Activated naive CD4-positive, alpha-beta T cell treated with anti-CD3 and anti-CD28 coated beads, Interleukin-2, amount 50 U/mL, for 16 hours (primary cell): ENCODE measurements at places on chromosomes 6 and 20.

- DNase-seq: no peak
Observed at GRCh38 chr6:149065658-149066556, 251.6 kb upstream of the TAB2 start.

DNA sequence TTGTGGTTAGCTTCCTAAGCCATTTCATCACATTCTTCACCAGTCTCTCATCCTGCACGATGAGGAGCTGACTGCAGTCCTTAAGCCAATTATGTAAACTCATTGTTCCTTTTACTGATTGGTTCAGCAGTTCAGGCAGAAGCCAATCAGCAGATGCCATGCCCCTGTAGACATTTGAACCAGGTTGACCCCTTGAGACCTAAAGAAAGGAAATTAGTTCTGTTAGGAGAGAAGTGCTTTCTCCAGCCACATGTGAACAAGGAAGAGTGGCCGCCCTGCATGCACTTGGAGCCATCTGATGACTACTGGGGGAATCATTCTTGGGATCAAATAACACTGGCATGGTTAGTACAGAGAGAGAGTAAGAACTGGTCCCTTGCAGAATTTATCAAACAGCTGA is 535.2 kb upstream of the ID4 start:
- no peak for DNase-seq

- no peak for DNase-seq
Observed at GRCh38 chr6:97305414-97306066, 22.5 kb upstream of the MMS22L start.

- no peak for DNase-seq
Observed at GRCh38 chr6:122752459-122752858, 27.1 kb upstream of the FABP7 start.

GRCh38 chr6:145453376-145453775 is 281.9 kb downstream of the EPM2A start:
- DNase-seq: no peak

GRCh38 chr20:38790200-38791053 is 15.1 kb upstream of the PPP1R16B start:
- DNase-seq: no peak

DNA sequence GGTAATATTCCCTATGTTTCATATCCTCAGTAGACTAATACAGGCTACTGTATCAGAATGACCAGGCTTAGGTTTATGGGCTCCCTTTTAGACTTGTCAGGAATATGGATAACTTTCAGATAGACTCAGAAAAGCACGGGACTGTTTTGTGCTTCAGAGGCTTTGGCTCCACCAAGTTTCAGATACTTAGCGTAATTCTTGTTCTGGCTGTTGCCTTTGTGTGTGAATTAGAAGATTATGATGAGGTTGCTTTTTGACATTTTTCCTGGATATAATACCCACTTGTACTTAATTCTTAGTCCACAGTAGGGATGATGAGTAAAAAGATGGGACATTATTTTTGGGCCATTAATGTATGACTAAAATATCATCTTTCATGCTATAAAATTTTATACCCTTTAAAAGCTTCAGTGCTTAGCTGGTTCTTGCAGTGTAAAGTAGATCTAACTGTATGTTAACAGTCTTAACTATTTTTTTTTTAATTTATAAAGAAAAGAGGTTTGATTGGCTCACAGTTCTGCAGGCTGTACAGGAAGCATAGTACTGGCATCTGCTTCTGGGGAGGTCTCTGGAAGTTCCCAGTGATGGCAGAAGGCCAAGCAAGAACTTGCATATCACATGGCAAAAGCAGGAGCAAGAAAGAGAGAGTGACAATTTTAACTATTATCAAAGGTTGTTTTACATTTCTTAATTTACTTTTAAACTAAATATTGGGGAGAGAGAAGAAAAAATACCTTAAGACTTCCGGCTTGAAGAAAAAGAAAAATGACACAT is 120.7 kb downstream of the ZFAND3 start:
- no peak for DNase-seq

DNA sequence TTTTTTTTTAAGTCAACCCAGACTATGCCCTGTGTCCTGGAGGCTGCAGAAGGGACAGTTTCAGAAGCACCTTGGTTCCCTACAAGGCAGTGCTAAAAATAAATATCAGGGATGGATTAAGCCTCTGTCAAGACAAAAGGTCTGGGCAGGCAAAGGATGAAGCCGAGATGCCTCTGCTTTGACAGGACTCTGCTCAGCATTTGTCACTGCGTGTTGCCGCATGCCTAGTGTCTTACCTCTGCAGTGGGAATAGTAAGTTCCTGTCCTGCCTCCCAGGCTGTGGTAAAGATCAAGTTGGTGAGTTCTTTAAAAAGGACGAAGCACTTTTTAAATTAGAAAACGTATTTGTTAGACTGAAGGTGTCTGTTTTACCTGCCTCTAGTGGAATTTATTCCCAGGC is 15.1 kb downstream of the AAR2 start:
- DNase-seq: no peak

GRCh38 chr6:149909701-149910470 is 12.0 kb upstream of the RAET1E start:
- no peak for DNase-seq

DNA sequence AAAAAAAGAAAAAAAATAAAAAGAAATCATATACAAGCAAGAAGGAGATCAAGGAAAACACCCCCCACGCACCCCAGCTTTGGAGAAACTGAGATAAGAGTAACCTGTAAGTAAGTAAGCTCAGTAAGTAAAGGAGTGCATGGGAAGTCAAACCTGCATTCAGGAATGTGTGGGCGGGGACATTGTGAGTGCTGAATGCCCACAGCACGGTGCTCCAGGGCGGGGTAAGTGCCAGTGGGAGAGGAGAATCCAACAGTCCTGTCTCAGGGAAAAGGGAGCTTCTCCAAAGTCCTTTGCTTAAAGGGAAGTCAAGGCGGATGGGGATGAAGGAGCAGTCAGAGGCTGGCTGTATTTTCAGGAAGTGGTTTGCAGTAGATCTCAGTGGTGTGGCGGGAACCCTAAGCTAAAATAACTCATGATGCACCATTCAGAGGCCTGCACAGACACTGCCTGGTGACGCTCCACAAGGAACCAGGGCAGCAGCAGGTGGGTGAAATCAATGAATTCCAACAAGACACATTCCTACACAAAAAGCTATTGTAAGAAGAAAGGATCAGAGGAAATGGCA is 368.0 kb downstream of the QKI start:
- no peak for DNase-seq

- no peak for DNase-seq
Observed at GRCh38 chr6:157659536-157660271, 163.3 kb upstream of the SNX9 start.

- DNase-seq: peak; percentile 76
Observed at GRCh38 chr6:42104095-42104803, 38.2 kb downstream of the C6orf132 start.

- DNase-seq: no peak
Observed at GRCh38 chr6:24899136-24899996, 36.4 kb downstream of the RIPOR2 start.

DNA sequence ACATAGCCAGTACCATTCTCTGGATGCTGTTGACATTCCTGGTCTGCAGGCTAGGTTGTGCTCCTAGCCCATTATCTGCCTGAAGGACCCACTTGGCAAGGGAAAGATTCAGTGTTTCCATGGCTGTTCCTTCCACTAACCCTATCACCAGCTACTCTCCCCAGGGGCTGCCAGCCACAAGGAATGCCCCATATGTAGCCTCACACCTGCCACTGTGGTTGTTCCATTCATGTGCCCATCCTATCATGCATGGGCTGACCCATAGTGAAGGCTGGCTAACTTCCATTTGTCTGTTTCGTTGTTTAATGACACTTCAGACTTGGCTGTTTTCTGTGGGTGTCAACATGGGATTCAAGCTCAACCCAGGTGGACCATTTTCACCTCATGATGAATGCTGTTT is 25.6 kb upstream of the HLA-A start:
- no peak for DNase-seq

DNA sequence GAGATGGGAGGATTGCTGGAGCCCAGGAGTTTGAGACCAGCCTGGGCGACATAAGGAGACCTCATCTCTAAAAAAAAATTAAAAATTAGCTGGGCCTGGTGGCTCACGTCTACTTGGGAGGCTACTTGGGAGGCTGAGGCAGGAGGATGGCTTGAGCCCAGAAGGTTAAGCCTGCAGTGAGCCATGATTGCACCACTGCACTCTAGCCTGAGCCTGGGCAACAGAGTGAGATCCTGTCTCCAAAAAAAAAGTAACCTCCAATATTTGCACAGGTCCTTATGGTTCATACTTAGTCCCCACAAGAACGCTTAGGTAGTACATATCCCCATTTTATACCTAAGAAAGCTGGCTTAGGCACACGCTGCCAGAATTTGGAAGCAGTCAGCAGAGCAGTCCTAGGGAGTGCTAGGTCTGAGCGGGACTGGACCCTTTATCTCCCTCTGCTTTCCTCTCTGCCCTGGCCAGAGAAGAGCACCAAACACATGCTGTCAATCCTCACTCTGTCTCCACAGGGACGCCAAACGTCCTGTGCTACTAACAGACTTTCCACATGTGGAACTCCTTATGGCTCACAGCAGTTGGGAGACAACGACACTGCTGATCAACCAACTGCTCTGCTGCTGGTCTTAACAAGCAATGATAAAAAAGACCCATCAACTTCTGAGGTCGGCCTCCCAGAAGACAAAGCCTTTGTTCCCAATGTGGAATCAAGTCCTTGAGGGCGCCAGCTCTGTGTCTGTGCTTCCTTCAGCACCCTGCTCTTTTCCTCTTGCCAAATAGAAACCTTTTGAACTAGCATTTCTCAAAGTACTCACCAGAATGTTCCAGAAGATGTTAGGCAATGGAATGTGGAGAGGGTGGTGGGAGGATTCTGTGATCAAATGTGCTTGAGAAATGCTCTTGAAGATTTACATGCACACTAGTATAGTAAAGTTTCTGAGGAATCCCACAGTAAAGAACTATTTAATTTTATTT is 226.3 kb upstream of the DTNBP1 start:
- DNase-seq: no peak

DNA sequence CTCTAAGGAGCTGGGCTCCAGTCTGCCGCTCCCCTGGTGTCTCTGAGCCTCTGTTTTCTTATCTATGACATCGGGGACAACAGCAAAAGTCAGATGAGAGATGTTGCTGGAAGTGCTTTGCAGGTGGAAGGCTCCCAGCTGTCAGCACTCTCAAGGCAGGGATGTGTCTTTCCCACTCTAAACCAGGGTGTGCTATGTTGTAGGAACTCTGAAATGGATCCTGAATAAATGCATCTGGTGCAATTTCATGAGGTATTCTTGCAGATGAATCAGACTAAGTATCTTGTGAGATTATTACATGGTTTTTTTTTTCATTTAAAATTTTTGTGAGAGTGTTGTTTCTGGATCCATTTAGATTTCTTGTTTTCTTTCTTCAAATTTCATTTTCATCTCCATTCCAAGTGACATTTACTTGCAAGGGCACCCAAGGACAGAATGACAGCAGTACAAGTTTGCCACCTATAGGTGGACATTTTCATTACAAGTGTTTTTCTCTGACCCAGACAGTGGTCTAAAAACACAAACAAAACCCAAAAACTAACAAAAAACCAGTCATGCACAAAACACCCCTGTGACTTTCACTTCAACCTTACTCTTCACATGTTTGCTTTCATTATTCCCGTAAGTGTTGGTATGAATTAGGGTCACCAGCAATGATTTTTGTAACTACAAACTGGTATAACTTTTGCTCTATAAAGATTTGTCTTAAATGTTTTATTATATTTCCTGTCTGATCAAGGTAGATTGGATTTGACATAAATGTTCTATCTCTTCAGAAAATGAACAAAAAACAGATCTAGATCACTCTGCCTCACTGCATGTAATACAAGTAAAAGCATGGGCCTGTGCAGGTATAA is 14.7 kb upstream of the SIM1 start:
- no peak for DNase-seq

GRCh38 chr6:155949256-155949655 is 493.6 kb upstream of the NOX3 start:
- DNase-seq: no peak

DNA sequence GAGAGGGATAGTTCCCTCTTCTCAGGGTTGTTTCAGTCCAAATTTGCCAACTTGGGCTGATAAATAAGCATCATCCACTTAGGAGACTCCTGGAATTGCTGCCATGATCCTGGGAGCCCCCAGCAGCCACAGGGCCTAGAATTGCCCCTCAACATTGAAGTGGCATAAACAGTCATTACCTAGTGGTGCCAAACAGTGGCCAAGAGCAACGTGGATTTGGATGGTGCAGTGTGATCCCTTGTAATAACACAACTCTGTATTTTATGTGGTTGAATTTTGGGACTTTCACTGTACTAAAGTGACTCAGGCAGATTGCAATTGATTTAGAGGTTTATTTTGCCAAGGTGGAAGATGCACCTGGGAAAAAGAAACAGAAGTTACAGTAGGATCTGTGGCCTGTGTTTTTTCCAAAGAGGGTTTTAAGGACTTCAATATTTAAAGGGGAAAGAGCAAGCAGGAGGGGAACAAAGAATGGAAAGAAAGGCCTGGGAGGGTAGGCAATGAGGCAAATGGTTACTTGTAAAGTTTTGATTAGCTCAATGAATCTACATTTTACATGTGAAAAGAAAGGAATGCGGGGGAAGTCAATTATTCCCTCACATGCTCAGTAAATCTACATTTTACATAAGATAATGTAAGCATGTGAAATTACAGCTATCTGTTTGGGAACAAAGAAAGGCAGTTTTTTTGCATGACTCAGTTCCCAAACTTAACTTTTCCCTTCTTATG is 168.0 kb upstream of the NOX3 start:
- DNase-seq: no peak

- no peak for DNase-seq
Observed at GRCh38 chr6:7770601-7771000, 44.7 kb downstream of the BMP6 start.

- DNase-seq: no peak
Observed at GRCh38 chr6:127073222-127073621, 45.2 kb upstream of the RSPO3 start.

DNA sequence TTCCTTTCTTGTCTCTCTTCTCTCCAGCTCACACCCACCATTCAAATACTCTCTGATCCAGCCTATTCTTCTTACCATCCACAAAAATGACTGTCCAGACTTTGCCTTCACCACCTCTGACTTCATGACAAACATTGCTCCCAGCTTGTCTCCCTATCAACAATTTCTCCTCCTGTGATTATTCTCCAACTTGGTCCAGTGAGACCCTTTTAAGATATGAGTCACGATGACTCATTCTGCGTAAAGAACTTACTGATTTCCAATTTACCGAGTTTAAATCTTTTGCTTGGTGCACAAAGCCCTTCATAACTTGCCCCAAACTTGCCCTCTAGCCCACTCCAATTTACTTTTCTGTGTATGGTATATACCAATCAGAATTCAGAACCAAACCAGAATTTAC is 833.2 kb downstream of the MAFB start:
- DNase-seq: no peak

GRCh38 chr6:158558415-158559306 is 1.2 kb upstream of the TMEM181 start:
- no peak for DNase-seq
